ENCODE measurements at places on chromosomes 11 and 22.

GRCh38 chr11:28011813-28012212 is 96.1 kb downstream of the KIF18A start:
- no peak for DNase-seq

DNA sequence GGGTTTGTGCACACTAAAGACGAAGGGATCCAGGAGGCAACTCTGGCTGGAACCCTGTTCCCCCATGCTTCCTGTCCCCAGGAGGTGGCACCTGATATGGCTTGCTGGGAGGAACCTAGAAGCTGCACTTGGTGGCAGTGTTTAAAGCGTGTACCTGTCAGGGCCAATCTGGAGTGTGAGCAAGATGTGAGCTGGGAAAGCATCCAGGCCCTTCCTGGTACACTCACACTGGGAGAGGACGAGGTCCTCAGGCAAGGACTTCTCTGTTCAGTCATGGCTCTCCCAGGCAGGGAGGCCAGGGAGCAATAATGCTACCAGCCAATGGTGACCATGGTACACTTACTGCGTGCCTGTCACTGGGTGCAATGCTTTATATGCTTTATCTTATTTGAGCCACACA is 130.7 kb upstream of the NECTIN1 start:
- DNase-seq, result no peak

GRCh38 chr22:25941365-25941960 is 199.5 kb downstream of the MYO18B start:
- DNase-seq, result no peak

GRCh38 chr11:624705-625635 is at the start of gene CDHR5:
TSS of gene CDHR5 (minus strand) at chr11:624955. CDS start at chr11:624902, 53 bp downstream.
- no peak for DNase-seq

DNA sequence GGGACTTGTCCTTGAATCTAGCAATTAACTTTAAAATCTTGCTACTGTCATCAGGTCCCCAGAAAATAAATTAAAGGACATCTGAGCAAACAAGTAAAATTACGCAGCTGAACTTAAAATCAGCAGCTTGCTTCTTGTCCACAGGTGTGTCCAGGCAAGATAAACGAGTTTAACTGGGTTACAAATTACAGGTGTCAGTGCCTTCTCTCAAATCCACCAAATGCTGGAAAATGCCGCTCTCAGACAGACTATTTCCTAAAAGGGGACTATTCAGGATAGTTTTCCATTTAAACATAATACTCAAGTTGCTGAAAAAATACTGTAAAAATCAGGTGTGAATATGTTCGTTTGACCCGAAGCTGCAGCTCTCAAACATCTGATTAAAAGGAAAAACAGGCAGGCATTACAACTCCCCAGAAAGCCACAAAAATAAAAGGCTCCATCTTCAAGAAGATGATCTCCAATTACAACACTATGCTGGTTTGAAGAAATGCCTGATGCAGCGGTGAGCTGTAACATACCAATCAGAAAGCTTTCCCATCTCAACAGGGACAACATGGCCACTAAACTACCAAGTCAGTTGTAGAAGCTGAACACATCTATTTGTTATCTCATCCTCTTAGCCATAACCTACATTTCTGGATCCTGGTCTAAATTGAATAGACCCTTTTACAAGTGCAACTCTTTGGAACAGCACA is 82.1 kb downstream of the CADM1 start:
- peak; percentile 55 for DNase-seq

DNA sequence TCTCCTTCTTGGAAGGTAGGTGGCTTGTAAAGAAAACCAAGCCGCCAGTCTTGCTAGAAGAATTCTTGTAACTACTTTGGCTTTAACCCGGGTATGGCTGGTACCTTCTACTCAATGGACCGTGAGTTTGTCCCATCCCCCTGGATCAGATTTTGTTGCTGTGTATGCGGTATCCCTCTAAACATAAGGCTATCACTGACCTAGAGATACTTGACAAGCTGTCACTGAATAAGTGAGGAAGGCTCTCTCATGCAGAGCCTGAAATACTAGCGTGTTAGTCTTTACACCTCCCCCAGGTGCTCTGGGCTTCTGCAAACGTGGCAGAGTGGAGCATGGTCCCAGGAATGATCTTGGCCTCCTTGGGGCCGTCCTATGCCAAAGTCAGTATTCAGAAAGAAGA is 34.5 kb downstream of the GLB1L2 start:
- DNase-seq, result no peak

GRCh38 chr11:134760957-134761356 is 348.9 kb upstream of the B3GAT1 start:
- no peak for DNase-seq

DNA sequence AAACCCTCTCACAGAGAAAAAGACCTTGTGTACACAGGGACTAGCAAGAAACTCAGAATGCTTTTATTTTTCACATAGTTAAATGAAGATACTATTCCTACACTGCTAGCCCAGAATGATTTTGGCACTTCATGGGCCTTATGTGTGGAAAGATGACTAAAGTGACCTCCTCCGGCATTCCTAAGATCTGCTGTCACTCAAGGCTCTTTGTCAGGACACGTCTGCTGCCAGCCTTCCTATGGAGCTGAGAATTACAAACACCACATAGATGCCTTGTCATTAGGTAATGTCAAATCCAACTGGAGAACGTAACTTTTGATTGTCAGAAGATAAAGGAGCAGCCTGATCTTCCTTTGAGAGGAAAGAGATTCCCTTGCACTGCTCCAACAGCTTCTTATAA is 249.1 kb downstream of the FAT3 start:
- DNase-seq, result no peak

GRCh38 chr22:24176040-24176439 is 5.2 kb upstream of the SUSD2 start:
- DNase-seq, result no peak

DNA sequence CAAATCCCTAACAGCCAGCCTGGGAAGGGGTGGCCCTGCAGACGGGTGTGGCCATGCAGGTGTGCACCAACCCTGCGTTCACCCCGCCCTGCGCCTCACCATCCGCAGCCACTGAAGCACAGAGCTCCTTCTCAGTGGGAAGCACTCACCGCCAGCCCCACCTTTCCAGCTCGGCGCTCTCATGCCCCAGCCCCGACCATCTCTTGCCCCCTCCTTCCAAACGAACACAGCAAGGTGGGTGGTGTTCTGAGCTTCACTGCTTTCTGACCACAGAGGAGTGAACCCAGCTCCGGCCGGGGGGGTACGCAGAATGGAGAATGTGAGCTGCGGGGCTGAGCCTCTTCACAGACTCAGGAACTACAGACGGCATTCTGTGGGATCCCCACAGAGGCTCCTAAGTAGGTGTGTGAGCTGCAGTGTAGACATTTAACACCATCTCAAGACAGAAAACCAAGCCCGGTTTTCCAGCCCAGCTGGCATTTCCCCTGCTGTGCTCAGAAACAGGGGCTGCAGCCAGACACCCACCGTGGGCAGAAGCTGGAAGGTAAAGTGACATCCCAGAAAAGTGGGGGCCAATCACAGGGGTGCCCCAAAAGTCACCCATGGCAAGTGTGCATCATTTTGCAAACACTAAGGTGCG is 88.4 kb upstream of the RTL6 start:
- DNase-seq, result peak; percentile 83

DNA sequence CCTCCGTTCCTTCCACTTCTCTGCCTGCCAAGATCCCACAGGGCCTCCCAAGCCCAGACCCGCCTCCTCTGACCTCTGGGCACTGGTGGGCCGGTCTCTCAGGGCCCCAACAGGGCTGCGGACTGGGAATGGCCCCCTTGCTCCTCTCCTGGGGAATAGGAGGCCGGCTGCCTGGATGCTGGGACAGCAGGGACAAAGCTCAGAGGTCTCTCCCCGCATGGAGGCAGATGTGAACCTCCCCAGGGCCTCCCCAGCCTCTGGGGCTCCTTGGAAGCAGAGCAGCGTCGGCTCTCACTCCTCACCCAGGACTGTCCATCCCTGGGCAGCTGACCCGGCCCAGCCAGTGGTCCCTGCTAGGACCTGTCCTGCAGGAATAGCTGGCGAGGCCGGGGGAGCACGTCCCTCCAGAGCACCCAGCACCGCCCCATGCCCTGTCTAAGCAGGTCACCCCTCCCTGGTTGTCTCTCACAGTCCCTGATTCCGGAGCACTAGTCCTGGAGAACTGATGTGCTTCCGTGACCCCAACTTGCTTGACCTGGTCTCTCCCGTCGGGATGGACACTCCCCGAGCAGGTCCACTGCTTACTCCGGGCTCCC is 85.8 kb downstream of the RTL6 start:
- no peak for DNase-seq

- no peak for DNase-seq
Observed at GRCh38 chr22:44605486-44605885, 96.5 kb upstream of the PRR5 start.

- DNase-seq, result peak; percentile 17
Observed at GRCh38 chr22:49705972-49706352, 121.7 kb downstream of the BRD1 start.

DNA sequence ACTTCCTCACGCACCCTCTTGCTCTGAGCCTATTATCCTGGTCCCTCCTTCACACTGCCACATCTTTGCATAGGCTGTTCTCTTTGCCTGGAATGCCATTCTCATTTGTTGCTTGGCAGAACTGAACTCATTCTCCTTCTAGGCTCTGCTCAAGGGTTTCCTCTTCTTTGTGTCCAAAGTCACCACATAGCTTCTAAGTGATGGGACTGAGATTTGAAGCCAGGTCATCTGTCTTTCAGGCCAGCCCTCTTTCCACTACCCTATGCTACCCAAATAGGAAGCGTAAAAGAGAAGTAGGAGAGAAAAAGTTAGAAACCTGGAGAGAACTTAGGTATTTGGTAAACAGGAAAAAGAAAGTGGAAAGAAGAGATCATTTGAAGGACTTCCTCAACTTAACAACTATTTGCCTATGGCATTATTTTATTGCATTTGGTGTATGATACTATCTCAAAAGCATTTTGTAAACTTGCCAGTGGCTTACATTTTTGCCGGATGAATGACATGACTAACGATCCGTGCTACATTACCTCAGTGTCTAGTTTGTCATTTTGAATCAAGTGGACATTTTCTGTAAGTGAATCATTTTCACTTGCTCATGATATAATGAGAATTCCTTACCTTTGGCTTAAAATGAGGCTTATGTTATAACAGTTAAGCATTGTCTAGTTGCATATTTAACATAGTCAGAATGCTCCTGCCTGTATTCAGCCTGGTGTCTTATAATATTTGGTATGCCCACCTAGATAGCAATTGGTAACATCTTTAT is 18.5 kb downstream of the NF2 start:
- no peak for DNase-seq

GRCh38 chr11:121688860-121689614 is 236.3 kb upstream of the SORL1-AS1 start:
- no peak for DNase-seq

DNA sequence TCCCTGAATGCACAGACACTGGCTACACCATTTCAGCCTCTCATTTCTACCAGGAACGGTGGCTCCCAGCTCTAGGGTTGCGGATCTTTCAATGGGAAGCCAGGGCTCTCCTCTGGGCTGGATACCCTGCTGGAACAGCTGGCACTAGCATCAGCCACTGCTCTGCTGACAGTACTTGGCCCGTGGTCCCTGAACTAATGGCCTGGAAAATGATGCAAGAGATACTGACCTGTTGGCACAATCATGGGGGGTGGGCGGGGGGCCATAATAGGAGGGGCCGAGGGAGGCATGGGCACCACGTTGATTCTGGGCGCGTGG is 10.7 kb upstream of the TBC1D10A start:
- DNase-seq, result no peak

- no peak for DNase-seq
Observed at GRCh38 chr22:39232806-39233709, 11.7 kb downstream of the PDGFB start.

GRCh38 chr11:93929407-93929806 is 79.0 kb upstream of the VSTM5 start:
- DNase-seq, result no peak

- peak; percentile 88 for DNase-seq
Observed at GRCh38 chr11:123429913-123430720, at the start of gene GRAMD1B. TSS of gene GRAMD1B (plus strand) at chr11:123430269. CDS start at chr11:123430793, 524 bp downstream.

DNA sequence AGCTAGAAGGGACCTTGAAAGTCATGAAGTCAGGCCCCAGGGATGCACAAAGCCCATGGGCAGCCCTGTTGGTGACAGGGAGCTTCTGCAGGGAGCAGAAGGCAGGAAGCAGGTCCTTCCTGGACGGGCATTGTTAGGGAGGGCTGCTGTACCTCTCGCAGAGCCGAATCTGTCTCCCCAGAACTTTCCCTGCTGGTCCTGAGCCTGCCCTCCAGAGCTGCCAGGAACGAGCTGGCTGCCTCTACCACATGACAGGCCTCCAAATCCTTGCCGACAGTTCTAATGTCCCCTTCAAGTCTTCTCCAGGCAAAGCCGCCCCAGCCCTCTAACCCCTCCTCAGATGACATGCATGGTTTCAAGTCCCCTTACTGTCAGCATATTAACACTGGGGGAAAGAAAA is 20.1 kb downstream of the SYT7 start:
- DNase-seq, result no peak

DNA sequence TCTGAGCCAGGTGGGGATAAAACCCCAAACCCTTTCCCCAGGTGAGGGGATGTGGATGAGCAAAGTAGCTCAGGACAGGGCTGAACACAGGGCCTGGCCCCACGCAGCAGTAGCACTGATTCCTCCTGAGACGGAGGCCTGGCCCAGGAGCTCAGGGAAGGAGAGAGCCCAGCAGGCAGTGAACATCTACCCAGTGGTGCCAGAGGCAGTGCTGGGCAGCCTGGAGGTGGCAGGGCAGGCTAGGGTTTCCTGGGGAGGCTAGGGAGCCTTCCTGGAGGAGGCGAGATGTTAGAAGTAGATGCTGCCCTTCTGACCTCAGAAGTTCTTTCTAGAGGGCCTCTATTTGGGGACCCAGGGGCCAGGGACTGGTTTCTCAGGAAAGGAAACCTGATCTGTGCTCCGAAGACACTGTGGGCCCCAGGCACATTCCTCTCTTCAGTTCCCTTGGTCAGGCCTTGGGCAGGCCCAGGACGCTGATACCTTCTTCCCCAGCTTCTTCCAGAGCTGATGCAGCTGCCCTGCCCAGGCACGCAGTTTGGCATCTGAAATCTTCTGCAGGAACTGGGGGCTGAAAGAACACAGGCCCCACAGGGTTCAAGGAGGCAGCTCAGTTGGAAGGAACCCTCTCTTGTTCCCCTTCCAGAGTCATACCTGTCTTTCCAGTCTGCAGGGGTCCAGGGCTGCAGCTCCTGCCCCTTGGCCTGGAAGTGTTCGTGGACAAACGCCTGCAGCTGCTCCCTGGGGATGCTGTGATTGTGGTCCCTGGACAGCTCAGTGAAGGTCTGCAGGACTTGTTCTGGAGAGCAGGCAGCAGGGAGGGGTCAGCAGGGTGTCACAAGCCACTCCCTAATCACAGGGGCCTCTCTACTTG is 16.8 kb downstream of the TREH start:
- no peak for DNase-seq

DNA sequence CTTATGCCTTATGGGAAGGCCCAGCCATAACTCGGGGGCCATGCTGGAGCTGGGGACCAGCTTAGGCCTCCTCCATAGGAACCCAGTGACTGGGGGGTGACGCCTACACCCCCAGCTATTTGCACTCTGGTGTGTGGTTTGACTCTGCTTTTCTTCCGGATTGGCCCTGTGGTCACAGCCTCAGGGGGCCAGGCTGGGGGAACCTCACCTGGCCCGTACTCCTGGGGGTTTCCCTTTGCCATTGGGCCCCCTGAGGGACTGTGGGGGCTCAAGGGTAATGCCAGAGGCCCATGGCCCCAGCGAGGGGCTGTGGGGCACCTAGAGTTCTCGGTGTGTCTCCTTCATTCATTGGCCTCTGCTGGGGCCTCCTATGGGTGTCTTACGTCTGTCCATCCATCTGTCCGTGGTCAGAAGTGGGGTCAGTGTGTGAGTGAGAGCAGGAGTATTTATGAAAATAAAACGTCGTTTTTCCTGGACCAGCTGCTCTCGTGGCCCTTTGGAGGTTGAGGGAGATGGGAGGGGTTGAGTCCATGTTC is 6.3 kb upstream of the SH3BP1 start:
- DNase-seq, result no peak
